Umbilical cord (tissue), 2 donors: ENCODE measurements at places on chromosomes 3 and 15.
A peak's percentile ranks its signal among the peaks of the same experiment; 100 is the strongest.

DNA sequence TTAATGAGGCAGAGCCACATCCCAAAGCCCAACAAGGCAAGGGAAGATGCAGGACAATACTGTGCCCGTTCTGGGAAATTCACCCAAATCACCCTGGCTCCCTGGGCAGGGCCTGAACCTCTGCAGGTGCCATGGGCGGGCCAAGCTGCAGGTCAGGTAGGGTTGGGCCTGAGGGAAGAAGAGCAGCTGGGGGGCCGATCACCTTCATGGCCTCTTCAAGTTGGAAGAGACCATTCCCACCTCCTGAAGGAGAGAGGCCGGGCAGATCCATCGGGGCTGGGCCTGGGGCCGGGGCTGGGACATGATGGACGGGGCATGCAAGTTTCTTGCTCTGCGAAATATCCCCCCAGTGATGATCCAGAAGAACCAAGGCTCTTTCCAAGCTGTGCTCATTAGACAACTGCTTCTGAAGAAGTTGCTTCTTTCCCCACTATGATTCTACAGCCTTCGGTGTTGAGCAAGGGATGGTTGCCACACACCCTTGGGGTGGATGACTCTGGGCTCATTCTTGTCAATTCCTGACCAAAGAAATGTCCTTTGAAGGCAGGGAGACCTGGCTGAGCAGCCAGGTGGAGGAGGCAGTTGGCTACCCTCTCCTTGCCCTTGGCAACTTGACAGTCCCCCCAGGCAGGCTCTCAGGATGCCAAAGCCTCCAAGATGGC, 38.2 kb downstream of the KLHL25 start:
- no peak for DNase-seq

DNA sequence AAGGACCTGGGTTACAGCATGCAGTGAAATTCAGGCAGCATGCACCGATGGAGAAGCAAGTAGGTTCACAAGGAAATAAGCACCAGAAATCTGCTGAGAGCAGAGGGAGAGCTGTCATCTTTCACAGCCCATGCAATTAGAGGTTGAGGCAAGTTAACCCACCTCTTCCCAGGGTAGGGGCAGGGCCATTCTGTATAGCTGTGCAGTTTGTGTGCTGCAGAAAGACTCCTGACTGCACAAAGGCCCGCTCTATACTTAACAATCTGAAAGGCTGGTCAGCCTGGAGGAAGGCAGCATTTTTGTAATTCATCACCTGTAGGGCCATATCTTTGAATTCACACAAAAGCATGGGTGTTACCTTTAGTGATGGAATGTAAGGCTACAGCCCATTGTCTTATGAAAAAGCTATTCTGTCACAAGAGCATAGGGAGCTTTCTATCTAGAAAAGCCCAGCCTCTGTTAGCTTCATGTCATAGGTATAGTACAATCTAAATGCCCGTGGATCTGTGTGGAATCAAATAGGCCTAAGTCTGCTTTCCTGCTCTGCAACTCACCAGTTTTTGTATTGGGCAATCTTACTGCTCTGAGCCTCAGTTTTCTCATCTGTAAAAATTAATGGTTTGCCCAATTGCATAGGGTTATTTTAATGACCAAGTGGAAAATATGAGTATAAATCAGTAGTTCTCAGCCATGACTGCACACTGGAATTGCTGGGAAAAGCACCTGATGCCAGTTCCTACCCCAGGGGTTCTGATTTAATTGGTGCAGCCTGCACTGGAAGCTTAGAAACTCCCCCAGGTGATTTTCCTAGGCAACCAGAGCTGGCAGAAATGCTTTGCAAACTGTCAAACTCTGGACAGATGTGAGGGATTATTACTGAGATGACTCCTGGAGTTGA, 65.2 kb downstream of the ATP13A5 start:
- no peak for DNase-seq

- peak; percentile 39 for DNase-seq
Measured at GRCh38 chr3:119221779-119222320, 18.8 kb downstream of the B4GALT4 start.

- no peak for DNase-seq
Measured at GRCh38 chr15:98838387-98839259, 169.0 kb downstream of the PGPEP1L start.

- no peak for DNase-seq
Measured at GRCh38 chr3:150635526-150635925, 32.4 kb downstream of the SELENOT start.

DNA sequence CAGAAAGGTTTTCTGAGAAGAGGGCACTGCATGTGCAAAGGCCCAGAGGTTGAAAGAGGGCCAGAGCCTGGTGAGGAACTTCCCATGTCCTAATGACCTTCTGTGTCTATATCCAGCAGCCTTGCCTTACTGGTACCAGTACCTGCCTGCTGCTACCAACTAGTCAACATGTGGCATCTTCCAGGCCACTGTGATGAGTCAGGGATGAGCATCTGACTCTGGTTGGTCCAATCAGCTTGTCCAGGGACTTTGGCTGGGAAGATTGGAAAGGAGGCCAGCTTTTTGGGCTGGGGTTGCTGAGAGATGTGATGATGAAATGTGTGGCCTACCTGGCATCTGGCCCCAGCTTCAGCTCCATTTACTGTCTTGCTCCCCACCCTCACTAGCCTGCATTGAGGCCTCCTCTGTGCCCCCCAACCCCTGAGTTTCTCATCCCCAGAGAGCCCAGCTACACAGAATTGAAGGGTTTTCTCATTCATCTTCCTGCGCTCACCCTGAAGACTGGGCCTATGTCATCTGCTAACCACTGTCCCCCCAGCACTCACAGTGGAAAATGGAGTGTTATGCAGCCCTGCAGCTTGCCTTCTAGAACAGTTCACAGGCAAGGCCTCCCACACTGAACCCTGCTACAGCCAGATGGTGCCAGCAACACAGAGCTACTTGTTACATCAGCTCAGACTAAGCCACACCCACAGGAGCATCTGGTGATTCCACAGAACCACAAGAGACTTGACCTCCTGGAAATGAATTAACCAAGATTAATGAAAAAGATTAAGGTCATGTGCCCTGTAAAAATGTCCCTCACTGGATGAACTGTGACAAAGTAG, 1.3 kb upstream of the TWF2 start:
- DNase-seq = peak; percentile 61

GRCh38 chr15:81809543-81809942, 236.3 kb downstream of the MEX3B start:
- no peak for DNase-seq

- no peak for DNase-seq
Measured at GRCh38 chr3:121969631-121970030, 52.4 kb downstream of the ILDR1 start.

DNA sequence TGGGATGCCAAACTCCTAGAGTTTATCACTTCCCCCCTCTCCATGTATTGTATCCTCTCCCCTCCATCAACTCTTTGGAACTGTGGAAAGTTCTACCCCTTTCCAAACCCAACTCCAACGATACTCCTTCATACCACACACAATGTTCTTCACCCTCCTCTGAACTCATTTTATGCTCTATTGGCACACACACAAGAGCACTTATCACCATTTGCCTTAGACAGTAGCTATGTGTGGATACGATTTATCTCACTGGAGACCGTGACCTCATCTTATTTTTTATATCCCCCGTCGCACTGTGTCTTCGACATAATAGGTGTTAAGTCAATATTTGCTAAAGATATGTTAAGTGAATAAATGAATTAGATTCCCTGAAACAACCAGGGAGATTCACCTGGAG, 316.5 kb upstream of the PROK2 start:
- DNase-seq = no peak

DNA sequence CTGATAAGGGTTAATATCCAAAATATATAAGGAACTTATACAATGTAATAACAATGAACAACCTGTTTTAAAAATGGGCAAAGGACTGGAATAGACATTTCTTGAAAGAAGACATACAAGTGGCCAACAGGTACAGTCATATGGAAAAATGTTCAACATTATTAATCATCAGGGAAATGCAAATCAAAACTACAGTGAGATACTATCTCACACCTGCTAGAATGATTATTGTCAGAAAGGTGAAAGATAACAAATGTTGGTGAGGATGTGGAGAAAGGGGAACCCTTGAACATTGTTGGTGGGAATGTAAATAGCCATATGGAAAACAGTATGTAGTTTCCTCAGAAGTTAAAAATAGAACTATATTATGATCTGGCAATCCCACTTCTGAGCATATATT, 20.4 kb downstream of the GOLM2 start:
- no peak for DNase-seq

- no peak for DNase-seq
Measured at GRCh38 chr15:33720952-33721351, 247.3 kb upstream of the CHRM5 start.

GRCh38 chr3:154971341-154971740, 108.8 kb upstream of the MME start:
- peak; percentile 41 for DNase-seq

DNA sequence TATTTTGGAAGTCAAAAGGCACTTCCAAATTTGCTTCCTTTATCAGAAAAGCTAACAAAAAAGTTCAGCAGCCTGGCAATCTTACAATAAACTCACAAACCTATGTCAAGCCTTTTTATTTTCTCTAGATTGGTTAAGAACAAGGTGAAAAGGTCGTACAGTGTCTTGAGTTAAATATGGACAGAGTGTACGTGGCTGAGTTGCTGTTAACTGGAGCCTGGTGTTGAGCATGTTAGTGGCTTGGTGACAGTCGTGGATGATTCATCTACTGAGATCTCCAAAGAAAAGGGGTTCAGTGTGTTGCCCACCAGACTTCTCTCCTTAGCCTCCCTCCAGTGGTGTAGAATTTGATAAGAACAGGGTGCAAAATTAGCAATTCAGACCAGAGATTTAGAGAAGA, 89.7 kb downstream of the SSR3 start:
- no peak for DNase-seq

- no peak for DNase-seq
Measured at GRCh38 chr3:13401149-13401548, 19.0 kb downstream of the NUP210 start.

- DNase-seq = peak; percentile 97
Measured at GRCh38 chr3:132317229-132317948, at the start of gene ACP3. ACP3 (plus strand) TSS chr3:132317407; CDS start chr3:132317457, 50 bp downstream.

- DNase-seq = no peak
Measured at GRCh38 chr3:129035360-129036221, 25.0 kb upstream of the GP9 start.

DNA sequence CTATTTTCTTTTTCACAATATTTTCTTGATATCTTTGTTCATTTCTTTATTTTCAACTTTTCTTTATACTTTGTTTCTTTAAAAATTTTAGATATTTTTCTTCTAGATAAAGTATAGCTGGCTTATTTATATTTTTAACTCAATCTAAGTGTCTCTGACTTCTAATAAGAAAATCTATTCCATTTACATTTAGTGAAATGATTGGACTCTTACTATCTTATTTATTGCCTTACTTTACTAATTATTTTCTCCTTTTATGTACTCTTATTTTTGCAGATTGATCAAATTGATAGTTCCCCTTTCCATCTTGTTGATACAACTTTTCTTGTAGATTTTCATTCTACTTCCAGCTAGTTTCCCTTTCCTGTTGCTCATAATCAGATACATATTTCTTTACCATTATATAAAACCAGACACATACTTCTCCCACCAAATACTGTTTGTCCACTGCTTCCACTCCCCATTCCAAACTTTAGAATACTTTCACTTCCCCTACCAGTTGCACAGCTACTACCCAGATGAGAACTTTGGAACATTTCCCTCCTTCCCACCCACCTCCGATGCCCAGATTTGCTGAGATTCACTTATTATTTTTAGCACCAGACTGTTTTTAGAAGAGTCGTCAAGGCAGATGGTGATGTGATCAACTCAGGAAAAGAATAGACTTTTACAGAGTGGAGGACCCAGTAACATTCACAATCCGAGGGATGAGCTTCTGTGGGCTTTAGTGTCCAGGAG, 151.5 kb downstream of the LIPC start:
- peak; percentile 35 for DNase-seq

GRCh38 chr15:42090781-42091180, 3.6 kb downstream of the PLA2G4D start:
- DNase-seq = no peak

DNA sequence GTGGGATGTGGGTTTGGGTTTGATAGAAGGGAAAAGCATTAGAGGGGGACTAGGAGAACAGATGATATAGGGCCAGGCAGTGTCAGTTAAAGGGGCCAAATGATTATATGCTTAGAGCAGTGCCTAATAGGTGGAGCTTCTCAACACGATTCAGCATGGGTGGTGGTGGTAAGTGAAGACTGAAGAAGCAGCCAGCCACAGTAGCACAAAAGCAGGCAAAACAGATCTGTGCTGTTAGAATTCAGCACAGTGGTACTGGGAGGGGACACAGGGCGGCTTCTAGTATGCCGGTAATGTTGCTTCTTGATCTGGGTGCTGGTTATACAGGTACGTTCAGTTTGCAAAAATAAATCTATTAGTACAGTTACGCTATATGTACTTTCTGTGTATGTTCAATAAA, 25.5 kb downstream of the PDE8A start:
- no peak for DNase-seq

GRCh38 chr3:64827019-64827418, 139.2 kb upstream of the ADAMTS9 start:
- no peak for DNase-seq

GRCh38 chr15:39530480-39531342, 50.2 kb upstream of the THBS1 start:
- DNase-seq = peak; percentile 71

DNA sequence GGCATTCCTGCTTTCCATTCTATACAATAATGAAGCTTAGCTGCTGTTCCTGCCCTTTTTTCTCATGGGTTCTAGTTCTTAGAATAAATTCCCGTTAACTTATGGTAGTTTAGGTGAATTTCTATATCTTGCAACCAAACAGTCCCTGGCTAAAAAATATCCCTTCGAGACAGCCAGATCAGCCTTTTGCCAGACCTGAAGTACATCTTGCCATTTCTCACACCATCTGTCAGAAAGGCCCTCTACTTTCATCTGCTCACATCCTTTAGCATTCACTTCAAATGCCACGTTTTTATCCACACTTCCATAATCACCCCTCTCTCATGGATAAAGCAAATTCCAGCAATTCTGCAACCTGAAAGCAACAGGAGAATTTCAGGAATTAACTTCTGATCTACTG, 145.4 kb downstream of the GAP43 start:
- DNase-seq = peak; percentile 35

DNA sequence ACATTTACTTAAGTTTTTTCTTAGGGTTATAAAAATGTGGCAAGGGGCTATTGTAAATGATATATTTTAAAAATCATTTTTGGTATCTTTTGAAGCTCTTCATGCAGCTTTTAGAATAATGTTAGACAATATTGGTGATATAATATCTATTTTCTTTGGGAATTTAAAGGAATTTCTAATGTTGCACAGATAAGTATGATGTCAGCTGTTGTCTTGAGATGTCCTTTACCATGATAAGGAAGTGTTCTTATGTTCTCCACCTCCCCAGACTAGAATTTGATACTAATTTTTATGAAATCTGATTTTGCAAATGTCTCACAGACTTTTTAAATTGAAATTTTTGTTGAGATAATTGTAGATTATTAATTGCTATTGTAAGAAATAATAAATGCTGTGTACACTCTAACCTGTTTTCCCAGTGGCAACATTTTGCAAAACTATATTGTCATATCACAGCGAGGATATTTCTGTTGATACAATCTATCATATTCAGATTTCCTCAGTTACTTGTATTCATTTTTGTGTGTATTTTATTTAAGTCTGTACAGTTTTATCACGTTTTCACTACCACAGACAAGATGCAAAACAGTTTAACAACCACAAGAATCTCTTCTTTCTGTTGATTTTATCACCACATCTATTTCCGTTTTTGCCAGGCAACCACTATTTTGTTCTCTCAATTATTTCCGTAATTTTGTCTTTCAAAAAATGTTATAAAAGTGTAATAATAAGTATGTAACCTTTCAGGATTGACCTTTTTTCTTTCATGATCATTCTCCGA, 55.4 kb downstream of the SPRED1 start:
- DNase-seq = no peak

GRCh38 chr3:142051351-142051750, 98.0 kb downstream of the TFDP2 start:
- no peak for DNase-seq
